T1000 (cell line): ENCODE measurements at places on chromosomes 16 and 17.
A peak's percentile ranks its signal among the peaks of the same experiment; 100 is the strongest.

GRCh38 chr16:86403085-86403484 is 107.2 kb upstream of the FOXF1 start:
- DNase-seq = no peak

DNA sequence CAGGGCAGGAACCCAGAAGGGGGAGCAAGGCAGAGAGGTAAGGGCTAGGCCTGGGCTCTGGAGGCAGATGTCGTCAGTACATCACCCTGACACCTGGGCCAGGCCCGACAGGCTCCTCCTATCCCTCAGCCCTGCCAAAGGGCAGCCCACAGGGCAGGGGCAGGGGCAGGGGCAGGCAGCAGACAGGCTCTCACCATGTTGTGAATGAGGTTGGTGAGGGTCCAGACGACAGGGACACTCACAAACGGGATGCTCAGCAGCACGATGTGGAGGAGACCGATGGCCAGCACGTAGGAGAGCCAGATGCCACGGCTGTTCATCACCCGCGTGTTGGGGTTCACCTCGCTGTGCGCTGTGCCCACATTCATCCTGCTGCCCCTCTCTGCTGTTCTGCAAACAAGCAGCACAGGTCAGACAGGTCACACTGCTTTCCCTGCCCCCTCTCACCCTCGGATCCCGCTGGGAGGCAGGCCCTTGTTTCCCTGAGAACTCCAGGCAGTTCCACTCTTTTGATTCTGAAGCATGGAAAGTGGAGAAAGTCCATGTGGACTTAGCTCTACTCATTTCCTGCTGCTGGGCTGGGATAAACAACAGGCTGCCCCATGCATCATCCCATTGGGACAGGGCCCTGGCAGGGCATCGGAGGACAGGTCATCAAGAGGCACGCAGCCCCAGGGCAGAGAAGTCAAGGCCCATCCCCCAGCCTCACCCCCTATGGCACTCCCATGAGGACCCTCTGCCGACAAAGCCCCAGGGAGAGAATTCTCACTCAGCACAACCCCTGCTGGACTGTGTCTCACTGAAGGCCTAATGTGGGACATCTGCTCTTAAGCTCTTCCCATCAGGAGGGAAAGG is 3.3 kb downstream of the ORMDL3 start:
- peak; percentile 33 for DNase-seq

GRCh38 chr16:67775273-67775672 is 31.1 kb downstream of the RANBP10 start:
- no peak for DNase-seq

GRCh38 chr16:29839822-29840221 is 19.6 kb downstream of the MVP start:
- DNase-seq = no peak

DNA sequence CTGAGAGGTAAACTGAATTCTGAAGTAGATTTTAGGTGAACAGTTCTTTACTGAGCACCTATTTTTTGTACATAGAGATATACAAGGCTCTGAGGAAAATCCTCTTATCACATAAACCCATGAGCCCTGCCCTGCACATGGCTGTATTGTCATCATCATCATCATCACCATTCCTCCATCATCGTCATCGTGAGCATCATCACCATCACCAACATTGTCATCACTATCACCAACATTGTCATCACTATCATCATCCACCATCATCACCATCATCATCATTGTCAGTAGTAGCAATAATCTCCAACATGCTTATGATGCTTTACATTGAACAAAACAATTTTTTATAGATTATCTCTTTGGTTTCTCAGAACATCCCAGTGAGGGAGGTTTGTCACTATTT is 20.7 kb downstream of the ASIC2 start:
- no peak for DNase-seq

GRCh38 chr16:57882792-57883191 is 80.5 kb upstream of the KIFC3 start:
- no peak for DNase-seq

DNA sequence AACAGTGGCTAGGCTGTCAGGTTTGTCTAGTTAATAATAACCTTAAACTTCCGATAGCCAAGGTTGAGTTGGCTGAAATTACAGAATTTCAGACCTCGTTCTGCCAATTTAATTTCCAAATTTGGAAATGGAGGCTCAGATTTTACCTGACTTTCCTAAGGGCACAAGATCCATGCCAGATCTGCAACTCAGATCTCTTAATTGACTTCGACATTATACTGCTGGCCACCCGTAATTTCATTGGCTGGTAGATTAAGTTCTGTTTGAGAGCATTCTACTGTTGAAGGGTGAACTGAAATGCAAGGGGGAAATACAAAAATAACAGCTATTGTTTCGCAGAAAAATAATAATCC is 210.8 kb downstream of the CNTNAP4 start:
- DNase-seq = no peak

DNA sequence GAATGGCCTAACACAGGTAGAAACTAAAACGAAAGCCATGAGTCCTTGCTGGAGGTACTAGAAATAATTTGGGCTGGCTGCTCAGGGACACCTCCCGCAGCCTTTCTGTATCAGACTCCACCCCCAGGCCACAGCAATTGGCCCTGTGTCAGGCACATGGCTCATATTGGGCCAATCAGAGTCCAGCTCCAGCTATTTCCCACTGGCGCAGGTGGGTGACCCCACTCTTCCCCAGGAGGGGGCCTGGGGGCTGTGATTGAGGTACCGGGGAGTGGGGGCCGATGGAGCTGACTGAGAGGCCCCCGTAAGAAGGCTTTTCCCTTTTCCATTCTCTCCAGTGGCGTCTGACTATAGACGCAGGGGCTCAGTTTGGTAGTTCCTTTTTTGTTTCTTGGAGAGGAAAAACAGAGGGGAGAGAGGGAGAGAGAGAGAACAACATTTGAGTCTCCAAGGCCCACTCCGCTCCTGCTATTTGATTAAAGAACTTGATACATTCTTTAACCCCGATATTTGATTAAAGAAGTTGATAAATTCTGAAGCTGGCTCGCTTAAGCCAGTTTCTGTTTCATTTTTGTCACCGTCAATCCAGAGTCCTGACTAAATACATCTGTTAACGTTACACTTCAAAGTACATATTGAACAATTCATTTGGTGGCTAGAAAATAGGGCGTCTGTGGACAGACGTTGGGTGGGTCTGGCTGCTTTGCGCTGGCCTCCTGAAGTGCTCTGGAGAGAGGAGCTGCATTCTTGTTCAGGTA is 26.3 kb downstream of the FOXL1 start:
- DNase-seq = no peak

DNA sequence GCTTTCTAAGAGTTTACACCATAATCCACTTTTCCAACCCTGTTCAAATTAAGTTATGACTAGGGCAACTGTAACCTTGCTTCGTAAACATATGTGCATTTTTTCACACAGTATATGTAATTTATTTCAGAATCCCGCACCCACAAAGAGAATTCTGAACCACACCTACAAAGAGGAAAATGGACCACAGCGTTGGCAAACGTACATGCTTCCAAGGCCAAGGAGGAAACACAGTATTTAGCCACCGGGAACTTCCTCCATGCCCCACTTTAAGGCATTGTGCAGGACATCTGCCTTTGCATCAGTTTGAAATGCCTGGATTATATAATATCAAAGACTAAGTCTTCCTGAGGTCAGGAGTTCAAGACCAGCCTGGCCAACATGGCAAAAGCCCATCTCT is 2.1 kb downstream of the SPATA22 start:
- DNase-seq = no peak

GRCh38 chr17:67359960-67360791 is 6.2 kb downstream of the PSMD12 start:
- DNase-seq = no peak

GRCh38 chr17:29555840-29556239 is 11.0 kb downstream of the ABHD15 start:
- DNase-seq = no peak

- no peak for DNase-seq
These were observed 168.6 kb downstream of the HAPSTR1 start for GRCh38 chr16:9259914-9260608.

GRCh38 chr17:66978514-66979061 is 14.1 kb downstream of the CACNG4 start:
- no peak for DNase-seq

DNA sequence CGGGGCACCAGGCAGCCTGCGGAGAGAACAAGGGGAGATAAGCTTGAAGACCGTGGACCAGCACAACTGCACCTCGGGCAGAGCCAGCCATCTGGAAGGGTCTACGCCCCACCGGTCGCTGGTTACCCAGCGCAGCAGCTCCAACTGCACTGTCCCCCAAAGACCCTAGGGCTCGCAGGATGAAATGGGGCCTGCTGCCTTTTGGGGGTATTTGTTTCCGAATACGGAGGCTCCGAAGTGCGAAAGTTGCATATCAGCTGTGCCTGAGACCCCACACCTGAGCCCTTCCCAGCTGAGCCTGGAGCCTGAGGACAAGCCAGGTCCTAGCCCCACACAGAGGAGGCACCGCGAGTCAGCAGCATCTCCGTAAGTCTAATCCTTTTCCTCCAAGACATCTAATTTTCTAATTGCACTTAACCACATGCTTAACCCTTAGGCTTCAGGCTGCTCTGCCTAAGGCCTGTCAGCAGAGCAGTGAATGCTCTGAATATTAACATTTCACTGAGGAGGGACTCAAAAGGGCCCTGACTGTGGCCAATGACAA is 4.0 kb downstream of the KIFC3 start:
- no peak for DNase-seq

DNA sequence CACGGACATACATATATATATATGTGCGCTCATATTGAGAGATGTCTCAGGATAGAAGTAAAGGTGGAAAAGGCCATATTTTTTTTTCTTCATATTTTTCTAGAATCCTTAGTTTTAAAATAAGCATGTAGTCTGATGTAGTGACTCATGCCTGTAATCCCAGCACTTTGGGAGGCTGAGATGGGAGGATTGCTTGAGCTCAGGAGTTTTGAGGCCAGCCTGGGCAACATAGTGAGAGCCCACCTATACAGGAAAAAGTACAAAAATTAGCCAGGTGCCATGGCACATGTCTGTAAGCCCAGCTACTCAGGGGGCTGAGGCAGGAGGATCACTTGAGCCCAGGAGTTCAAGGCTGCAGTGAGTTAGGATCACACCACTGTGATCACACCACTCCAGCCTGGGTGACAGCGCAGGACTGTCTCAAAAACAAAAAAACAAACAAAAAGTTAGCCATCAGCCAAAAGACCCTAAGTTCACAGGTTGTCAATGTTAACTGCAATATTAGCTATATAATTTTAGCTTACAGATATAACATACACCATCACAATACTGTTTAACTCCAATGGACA is 10.4 kb downstream of the ZNF652 start:
- no peak for DNase-seq

DNA sequence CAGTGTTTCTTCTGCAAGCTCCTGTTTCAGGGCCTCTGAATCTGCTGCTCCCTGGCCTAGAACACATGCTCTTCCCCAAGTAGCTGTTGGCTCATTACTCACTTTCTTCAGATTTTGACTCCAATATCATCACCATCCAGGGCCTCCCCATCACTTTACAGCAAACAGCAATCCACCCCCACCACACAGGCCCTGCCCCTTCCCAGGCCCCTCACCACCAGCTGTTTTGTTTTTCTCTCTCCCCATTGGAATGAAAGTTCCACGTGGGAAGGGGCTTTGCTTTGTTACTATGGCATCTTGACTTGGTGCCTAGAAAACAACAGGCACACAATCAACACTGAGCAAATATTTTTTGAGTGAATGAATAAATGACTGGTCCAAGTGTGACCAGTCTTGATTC is 4.0 kb downstream of the TMEM170A start:
- DNase-seq = no peak

- DNase-seq = no peak
These were observed 61.1 kb downstream of the SIAH1 start for GRCh38 chr16:48323783-48324775.

- DNase-seq = no peak
These were observed 9.6 kb downstream of the MYO19 start for GRCh38 chr17:36525113-36525512.

GRCh38 chr16:17529982-17530760 is 59.4 kb upstream of the XYLT1 start:
- DNase-seq = no peak

- no peak for DNase-seq
These were observed 69.4 kb upstream of the LHX1 start for GRCh38 chr17:36867716-36868341.

DNA sequence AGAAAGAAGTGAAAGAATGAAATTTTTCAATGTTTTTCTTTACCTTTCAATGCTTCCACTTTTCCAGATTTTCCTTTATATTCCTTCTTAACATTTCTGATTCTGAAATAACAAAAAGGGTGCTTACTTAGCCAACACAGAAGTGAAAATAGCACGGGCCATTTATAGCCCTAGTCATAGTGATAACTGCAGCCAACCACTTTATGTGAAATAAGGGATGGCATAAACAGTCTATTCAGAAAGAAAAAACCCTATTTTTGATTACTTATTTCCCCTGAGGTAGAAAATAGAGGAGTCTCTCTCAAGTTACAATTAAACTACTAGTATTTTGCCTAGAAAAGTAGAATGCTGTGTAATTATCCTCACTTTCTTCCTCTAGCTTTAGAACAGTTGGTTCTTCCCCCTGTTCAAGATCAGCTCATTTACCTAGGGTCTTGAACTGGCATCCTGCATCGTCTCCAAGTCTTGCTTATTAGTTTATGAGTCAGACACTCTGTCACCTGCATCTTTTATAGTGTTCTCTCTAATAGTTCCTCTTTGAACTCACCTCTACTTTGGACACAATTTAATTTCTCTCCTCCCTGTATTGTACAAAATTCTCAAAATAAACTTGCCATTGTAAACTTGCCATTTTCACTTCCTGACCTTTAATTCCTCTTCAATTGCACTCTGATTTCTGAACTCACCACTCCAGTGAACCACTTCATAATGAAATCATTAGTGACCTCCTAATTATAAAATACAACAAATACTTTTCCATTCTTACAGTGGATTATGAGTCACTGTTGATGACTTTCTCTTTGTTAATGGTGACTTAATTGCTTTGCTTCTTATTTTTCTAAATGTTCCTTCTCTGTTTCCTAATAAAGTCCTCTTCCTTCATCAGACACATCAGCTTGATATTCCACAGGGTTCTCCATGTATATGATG is 23.6 kb downstream of the ABCA6 start:
- no peak for DNase-seq

- DNase-seq = no peak
These were observed 641 bp upstream of the CASKIN1 start for GRCh38 chr16:2196981-2197511.

DNA sequence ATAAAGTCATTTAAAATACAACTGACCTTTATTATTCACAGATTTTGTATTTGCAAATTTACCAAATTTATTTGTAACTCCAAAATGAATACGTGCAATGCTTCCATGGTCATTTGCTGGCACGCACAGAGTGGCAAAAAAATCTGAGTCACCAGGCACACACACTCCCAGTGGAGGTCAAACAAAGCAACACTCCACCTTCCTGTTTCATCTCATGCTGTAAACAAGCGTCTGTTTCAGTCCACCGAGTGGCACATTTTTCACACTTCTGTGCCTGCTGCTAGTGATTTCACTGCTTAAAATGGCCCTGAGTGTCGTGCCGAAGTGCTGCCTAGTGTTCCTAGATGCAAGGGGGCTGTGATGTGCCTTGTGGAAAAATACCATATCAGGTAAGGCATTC is 17.8 kb upstream of the ITGAE start:
- no peak for DNase-seq

DNA sequence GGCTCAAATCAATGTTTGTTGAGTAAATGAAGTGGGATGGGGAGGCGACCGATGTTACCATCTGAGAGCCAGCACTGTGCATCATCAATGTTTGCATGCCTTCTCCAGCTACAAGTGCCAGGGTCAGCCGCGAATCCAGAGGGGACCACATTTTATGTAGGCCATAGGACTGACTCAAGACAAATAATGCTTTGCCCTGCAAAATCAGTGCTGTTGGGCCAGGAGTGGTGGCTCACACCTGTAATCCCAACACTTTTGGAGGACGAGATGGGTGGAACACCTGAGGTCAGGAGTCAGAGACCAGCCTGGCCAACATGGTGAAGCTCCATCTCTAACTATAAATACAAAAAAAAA is 53.1 kb upstream of the WSB1 start:
- no peak for DNase-seq
